Fibroblast of skin of left quadriceps (primary cell): ENCODE measurements at places on chromosomes 6 and 20.

DNA sequence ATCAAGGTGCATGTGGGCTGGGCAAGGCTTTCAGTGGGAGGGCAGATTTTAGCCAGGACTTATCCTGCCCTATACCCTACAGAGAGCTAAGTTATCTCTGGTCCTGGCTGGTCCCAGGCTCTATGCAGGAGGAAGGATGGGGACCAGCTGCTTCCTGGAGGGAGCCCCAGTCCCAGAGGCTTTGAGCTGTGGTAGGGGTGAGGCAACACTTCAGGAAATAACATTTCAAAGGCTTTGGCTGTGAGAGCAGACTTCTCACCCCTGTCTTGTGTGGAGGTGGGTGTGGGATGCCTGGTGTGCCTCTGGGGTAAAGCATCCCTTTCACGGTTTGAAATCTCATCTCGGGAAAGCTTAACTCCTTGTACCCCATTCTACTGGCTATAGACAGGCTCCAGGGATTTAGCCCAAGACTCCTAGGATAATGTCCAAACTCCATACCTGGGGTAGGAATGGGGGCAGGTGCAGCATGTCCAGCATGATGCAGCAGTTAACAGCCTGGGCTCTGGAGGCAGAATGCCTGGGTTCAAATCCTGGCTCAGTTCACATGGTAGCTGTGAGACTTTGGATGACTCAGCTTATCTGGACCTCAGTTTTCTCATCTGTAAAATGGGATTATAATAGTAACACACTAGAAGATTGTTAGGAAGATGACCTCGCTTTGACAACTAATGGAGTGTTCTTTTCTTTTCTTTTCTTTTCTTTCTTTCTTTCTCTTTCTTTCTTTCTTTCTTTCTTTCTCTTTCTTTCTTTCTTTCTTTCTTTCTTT lies 27.5 kb upstream of the SIRPA start:
- no peak for DNase-seq

DNA sequence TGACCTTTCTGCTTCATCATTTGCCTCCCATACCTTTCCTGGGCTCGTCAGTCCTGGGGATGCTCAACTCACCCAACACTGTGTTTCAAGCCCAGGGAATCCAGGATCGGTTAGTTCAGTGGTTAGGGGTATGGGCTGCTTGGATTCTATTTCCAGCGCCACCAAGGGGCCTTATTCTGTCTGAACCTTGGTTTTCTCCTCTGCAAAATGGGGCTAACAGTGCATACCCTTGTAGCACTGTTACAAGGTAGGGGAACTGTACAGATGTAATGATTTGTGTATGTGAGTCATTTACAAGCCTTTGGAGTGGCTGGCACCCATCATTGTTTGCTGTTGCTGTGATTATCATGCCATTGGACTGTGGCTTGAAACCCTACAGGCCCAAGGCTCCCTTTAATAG lies 14.5 kb upstream of the CSNK2A1 start:
- DNase-seq: no peak

DNA sequence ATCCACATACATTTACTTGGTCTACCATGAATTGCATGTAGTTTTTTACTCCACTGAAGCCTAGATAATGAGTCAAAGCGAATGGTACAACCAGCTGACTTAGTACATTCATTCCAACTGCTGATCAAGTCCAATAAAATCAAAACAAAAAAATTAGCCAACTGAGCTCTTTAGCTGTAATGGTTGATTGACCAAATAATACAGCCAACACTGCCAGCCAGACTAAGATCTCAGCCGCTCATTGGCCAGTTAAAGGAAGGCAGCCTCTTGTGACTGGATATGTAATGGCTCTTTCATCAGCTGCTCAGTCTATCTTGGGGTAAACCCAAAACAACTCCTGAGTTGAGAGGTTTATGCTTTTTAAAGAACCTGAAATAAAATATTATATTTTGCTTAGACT lies 204.3 kb upstream of the RSPO3 start:
- no peak for DNase-seq

DNA sequence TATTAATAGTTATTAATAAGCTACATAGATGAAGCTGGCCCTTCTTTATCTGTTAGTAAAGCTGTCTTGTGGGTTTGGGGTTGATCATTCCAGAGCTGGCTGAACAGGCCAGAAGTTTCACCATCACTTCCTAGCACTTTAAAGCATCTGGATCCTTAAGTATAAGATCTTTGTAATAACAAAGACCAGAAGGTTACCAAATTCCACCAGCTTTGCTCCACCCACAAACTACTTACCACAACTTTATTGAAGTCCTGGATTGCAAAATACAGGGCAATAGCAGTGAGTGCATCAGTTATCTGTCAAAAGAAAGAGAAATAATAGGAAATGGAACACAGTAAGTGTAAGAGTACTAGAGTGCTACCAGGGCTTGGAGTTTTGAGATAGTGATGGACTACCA lies 33.0 kb downstream of the PIGU start:
- DNase-seq: peak; percentile 56

- DNase-seq: no peak
Measured at GRCh38 chr6:14360565-14360964, 243.0 kb downstream of the CD83 start.

GRCh38 chr6:16582446-16583143 lies 178.7 kb downstream of the ATXN1 start:
- DNase-seq: no peak

- peak; percentile 15 for DNase-seq
Measured at GRCh38 chr6:142187209-142187608, 40.1 kb downstream of the VTA1 start.

DNA sequence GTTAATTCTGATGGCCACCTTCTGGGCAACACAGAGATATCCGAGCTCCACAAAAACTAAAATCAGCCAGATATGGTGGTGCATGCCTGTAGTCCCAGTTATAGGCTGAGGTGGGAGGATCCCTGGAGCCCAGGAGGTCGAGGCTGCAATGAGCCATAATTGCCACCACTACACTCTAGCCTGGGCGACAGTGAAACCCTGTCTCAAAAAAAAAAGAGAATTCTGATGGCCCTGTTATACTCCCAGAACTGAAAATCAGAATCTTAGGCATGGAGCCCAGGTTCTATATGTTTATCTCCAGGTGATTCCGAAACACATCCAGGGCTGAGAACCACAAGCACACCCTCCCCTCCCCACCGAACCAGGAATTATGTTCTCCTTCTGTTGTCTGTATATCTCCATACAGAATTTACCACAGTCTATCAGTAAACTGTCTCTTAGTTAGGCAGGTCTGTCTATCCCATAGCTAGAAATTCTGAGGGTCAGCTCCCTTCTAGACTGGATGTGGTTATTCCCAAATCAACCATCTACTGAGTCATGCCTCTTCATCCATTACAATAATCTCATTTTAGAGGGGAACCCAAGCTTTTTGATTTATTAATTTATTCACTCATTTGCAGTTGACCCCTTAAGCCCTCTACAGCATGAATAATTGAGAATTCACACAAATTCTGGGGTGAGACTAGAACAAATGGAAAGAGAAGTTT lies 24.8 kb upstream of the CCND3 start:
- DNase-seq: no peak

DNA sequence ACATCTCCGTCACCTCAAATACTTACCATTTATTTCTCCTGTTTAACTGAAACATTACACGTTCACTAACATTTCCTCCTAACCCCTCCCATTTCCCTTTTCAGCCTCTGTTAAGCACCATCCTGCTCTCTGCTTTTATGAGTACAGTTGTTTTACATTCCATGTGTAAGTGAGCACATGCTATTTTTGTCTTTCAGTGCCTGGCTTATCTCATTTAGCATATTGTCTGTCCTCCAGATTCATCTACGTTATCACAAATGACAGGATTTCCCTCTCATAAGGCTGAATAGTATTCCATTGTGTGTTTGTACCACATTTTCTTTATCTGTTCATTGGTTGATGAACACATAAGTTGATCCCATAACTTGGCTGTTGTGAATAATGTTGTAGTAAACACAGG lies 22.7 kb downstream of the TAF11 start:
- DNase-seq: no peak

DNA sequence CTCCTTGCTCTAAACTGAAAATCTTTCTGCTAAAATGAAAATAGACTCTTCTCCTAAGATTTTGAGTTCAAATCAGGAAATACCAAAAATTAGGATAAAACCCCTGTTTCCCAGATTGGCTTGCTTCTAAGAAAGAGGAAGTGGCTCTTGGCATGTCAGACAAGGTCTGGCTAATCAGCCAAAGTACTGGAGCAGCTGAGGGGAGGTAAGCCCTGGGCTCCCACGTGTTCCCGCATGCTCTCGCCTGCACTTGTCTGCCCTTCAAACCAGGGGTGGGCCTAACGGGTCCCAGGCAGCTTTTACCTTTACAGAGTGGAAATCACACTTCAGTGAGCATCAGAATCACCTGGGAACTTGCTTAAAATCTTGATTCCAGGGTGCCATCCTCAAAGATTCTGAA lies 43.2 kb upstream of the GABRR1 start:
- DNase-seq: no peak

GRCh38 chr20:19433371-19434350 lies 221.2 kb downstream of the SLC24A3 start:
- peak; percentile 32 for DNase-seq

- DNase-seq: no peak
Measured at GRCh38 chr6:122657601-122658000, 47.4 kb downstream of the PKIB start.

- no peak for DNase-seq
Measured at GRCh38 chr6:148293181-148293995, 49.2 kb upstream of the SASH1 start.

- DNase-seq: no peak
Measured at GRCh38 chr20:62286493-62287064, 16.2 kb upstream of the ADRM1 start.

DNA sequence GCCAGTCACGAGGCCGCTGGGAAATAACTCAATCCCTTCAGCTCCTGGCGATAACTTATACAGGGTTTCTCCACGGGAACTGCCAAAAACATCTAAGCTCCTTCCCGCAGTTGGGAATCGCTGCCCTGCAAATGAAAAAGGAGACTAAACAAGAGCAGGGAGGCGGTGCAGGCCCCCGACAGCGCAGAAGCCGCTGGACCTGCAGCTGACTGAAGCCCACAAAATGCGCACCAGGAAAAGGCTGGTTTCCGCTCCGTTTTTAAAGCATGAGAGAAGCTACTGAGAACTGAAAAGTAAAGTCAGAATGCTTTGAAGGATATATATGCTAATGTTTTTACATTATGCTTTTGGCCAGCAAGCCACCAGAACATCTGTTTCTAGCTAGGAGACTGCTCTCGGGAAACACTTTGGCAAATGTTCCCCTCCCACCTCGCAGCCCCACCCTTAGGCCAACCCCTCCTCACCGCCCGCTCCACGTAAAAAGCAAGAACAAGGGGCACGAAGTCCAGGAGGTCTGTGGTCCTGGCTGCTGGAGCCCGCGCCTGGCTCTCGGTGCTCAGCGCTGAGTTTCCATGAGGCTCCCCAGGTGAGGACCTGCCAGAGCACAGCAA lies 90.5 kb downstream of the SOD2 start:
- no peak for DNase-seq

DNA sequence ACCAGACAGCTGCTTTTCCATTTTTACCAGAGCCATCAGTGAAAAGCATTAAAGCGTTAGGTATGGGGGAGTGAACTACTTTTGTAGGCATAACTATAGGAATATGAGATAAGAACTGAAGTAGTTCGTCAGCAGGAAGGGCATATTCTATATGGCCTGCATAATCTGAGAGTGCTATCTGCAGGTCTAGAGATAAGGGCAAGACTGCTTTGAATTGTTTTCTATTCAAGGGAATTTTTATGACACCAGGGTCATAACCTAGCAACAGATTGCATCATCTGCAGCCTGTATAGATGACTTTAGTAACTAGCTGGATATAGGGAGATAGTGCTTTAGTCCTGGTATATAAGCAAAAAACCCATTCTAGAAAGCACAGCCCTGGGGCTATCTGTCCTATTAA lies 437.3 kb upstream of the HTR1E start:
- DNase-seq: no peak

GRCh38 chr6:13841936-13842335 lies 27.6 kb upstream of the MCUR1 start:
- DNase-seq: no peak

- no peak for DNase-seq
Measured at GRCh38 chr20:32567384-32568178, 17.6 kb downstream of the NOL4L start.

- no peak for DNase-seq
Measured at GRCh38 chr6:168615837-168616236, 174.9 kb downstream of the SMOC2 start.

DNA sequence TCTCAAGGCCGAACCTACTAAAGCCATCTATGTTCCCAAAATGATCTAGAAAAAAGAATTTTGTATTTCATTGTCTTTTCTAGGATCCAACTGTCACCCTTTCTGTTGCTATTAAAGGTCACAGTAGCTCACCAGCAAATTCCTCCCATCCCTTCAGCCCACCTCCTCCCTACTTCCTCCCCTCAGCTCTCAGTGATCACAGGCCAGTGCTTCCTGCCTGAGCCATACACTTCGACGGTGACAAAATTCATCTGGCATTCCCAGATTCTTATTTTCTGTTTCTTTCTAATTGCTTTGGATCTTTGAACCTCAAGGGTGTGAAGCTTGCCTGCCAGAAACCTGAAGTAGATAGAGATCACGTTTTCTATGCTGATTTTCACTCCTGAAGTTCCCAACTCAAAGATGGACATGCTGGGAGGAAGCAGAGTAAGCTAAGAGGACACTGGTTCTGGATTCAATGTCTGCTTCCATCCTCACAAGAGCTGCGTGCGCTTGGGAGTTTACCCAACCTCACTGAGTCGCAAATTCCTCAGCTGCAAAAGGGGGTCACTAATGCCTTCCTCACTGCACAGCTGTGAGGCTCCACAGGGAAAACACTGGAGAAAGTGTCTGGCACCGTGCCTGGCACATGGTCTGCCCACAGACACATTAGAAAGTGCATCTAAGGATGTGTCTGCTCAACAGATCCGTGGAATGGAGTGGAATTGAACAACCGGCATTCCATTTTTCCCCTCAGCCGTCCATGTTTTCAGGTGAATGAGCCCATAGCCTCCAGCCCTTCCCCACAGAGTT lies 34.5 kb downstream of the MDGA1 start:
- DNase-seq: peak; percentile 29
